Suprapubic skin (tissue), 4 donors: ENCODE measurements at places on chromosomes 5 and 9. TPM values are rescaled to one million over a fixed set of nuclear protein-coding genes. Genes with fewer than 3 reads are reported as not detected.
A peak's percentile ranks its signal among the peaks of the same experiment; 100 is the strongest.

Gene EFNA5
- total RNA-seq, result 36.1 TPM

Gene SPATA31E1
- total RNA-seq, result not detected

Gene PHYHD1
- 73.5 TPM for total RNA-seq

Gene CRHBP
- total RNA-seq, result not detected

Gene C9
- not detected for total RNA-seq

Gene MARVELD2
- 27.3 TPM for total RNA-seq

Gene SPATA31C1
- not detected for total RNA-seq

Gene SLC4A9
- total RNA-seq, result not detected

Gene ANKRD18A
- 3.1 TPM for total RNA-seq

Gene PCDHA4
- total RNA-seq, result 0.62 TPM

- no peak for DNase-seq
Observed at GRCh38 chr5:109487753-109488420, 78.1 kb upstream of the PJA2 start.

- no peak for DNase-seq
Observed at GRCh38 chr9:120892748-120893610, 16.0 kb upstream of the PHF19 start.

DNA sequence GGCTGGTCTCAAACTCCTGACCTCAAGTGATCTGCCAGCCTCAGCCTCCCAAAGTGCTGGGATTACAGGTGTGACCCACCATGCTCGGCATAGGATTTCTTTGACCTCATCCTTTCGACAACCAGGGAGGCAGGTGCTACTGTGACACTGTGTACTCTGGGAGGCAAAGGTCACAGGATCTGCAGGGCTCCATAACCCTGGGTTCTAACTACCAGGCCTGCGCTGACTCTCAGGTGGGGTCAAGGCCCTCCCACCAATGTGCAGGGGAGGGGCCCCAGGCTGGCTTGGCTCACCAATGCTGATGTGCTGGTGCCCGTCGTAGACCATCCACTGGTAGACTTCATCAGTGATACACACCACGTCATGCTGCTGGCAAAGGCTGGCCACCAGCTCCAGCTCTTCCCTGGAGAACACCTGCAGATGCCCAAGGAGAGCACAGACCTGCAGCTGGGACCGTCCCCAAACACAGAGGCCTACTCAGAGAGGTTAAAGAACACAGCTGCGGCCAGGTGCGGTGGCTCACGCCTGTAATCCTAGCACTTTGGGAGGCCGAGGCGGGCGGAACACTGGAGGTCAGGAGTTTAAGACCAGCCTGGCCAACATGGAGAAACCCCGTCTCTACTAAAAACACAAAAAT, 7.0 kb upstream of the SPOUT1 start:
- no peak for DNase-seq

- DNase-seq, result peak; percentile 95
Observed at GRCh38 chr9:131349881-131350563, 43.9 kb upstream of the PRRC2B start.

GRCh38 chr9:120532891-120533290, 47.1 kb downstream of the CDK5RAP2 start:
- no peak for DNase-seq

DNA sequence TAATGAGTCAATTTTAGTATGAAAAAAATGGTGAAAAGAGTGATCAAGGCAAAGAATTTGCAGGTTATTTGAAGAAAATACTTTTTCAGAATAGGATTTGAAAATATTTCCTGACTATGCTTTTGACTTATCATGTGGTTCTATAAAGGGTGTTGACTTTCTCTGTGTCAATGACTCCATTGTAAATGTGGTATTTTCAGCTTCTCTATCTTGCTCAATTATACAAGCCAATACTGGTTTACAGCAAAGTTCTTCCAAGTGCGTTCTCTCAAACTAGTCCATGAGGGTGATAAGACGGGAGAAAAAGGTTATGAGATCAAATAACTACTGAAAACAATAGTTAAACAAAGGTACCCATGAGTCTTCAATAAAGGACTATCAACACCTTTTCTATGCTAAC, 21.7 kb downstream of the IL33 start:
- DNase-seq, result no peak

- no peak for DNase-seq
Observed at GRCh38 chr5:6700074-6700684, 13.1 kb upstream of the TENT4A start.

GRCh38 chr9:107337676-107338590, 54.9 kb downstream of the RAD23B start:
- no peak for DNase-seq

GRCh38 chr9:2700909-2701550, 16.3 kb upstream of the KCNV2 start:
- no peak for DNase-seq

DNA sequence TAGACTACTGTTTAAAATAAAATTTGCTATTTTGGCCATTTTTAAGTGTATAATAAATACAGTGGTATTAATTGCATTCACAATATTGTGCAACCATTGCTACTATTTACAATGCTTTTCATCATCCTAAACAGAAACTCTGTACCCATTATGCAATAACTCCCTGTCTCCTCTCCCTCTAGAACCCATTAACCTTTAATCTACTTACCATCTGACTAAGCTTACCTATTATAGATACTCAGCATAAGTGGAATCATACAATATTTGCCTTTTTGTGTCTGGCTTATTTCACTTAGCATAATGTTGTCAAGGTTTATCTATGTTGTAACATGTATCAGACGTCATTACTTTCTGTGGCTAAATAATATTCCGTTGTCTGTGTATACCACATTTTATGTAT, 25.9 kb downstream of the CD14 start:
- DNase-seq, result no peak

GRCh38 chr5:124905256-124906130, 159.1 kb upstream of the ZNF608 start:
- no peak for DNase-seq

DNA sequence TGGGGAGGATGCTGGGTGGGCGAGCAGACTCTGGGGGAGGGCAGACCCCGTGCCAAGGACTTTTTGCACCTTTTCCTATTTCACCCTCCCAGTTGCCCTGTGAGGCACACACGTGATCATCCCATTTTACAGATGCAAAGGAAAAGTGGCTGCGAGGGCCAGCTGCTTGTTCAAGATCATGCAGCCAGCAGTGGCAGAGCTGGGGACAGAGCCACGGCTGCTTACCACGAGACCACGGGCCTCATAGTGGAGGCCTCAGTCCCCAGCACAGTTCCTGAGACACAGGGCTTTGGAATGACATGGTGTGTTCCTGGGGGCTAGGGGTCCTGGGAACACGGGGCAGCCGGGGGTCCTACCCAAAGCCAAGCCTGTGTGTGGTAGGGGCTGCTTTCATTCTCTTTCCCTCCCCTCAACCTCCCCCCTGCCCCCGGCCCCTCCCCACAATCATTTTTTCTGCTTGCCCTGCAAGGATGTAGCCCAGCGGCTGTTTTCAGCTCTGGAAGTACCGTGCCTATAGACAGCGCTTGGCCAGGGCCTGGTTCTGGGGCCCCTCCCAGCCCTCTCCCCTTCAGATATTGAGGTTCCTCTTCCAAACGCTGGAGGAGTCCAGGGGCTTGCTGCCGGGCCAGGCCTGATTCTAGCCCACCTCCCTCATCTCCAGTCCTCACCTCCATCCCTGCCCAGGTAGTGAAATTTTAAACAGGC, 58.5 kb upstream of the IER5L start:
- no peak for DNase-seq

DNA sequence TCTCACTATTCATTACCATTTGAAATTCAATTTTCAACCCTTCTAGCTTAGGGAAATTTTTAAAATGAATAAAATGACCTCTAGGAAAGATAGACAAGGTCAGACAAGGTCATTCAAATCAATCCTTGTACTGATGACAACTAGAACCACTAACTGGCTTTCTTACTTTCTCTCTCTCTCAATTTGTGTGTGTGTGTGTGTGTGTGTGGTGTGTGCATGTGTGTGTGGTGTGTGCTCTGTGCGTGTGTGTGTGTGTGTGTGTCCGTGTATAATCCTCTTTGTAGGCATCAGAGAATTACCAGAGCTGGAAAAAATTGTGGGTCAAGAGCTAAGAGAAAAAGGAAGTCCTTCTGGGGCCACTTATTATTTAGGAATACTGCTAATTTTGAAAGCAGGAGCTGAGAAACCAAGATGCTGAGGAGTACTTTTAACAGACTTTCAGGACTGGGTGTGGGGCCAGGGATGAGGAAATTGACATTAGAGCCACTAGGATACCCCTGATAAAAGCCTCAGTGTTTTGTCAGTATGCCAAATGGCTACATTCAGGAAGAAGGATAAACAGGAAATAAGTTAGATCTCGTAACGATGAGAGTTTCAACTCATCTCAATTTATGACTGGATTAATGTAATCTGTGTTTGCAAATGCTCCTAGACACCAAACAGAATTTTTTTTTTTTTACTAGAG, 723.3 kb downstream of the CETN3 start:
- no peak for DNase-seq

DNA sequence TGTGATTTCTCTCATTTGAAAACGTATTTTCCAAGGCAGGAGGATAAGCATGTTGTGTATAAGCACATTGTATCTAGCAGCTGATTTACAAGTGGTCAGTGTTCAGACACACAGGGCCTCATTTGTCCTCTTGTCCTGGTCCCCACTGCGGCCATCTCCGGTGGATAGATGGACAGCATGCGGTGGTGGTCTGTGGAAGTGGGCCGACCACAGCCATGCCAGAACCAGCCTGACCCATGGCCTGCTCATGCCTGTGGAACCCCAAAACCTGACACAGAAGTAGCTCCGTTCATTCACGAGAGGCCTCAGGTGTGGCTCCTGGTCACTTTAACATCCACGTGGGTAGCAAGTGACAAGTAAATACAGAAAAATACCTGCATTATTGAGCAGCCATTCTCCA, 14.6 kb downstream of the IRX2 start:
- DNase-seq, result no peak

- no peak for DNase-seq
Observed at GRCh38 chr5:154165886-154166285, 24.6 kb upstream of the GALNT10 start.

DNA sequence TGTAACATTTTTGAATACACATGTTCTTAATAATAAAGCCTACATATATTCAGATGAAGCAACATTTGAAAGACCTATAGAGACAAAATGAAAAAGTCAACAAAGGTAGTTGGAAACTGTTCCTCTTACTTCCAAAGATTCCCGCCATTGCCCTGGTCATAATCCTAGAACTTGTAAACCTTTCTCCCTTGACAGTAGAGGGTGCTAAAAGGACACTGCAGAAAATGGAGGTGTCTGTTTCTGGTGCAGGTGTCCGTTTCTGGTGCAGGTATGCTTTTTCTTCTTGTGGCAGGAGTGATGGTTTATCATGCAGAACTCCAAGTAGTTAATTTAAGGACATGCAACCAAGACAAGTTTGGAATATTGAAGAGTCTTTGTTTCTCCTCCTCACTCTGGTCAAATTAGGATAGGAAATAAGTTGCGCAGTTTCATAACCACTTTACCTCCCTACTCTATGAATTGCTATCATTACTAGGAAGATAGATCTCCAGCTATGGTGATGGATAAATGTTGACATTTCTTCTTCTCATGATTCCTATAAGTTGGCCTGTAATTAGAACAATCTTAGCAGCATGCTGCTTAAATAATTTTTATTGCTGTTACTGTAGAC, 56.0 kb upstream of the FAM174A start:
- DNase-seq, result no peak

DNA sequence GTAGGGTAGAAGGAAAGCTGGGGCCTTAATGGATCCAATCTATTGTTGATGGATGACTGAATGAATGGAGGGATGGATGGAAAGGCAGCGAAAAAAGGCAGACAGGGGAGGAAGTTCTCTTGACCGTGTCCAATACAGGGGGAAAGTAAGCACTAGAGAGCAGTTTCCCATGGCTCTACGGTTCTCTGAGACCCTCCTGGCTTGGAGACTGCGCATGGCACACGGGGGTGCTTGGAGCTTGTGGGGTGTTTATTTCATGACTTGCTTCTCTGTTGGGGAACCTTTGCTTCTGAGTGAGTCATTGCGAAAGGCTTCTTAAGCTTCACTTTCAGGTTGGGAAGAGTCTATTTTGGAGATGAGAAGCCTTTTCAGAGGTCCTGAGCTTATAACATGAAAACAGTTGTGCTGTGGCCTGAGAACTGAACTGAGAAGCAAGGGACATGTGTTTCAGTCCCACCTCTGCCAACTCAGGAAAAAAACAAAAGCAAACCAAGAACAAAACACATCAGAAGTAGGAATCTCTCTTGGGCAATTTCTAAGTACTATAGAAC, 12.8 kb upstream of the TEX48 start:
- DNase-seq, result no peak

DNA sequence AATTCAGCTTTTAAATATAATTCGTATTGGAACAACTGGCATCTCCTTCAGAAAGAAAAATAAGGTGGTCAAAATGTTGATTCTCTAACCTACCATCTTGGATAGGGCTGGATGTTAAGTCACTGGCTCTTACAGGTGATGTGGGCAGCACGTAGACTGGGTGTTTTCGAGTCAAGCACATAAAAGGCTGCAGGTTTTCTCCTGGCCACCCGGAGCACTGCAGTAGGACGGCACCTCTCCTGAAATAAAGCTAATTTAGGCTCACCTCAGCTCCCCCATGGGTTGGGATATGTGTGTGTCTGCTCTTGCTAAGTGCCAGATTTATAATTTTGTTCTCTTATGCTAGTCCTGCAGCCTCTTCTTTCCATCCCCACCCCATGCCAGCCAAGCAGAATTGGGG, 80.3 kb downstream of the IQGAP2 start:
- DNase-seq, result no peak

GRCh38 chr9:109264877-109265587, 55.8 kb downstream of the EPB41L4B start:
- no peak for DNase-seq

- no peak for DNase-seq
Observed at GRCh38 chr5:94983861-94984535, 300.9 kb downstream of the MCTP1 start.

GRCh38 chr5:74321326-74321725, 319.2 kb downstream of the ENC1 start:
- no peak for DNase-seq

- no peak for DNase-seq
Observed at GRCh38 chr5:57184322-57184721, 10.5 kb downstream of the GPBP1 start.

DNA sequence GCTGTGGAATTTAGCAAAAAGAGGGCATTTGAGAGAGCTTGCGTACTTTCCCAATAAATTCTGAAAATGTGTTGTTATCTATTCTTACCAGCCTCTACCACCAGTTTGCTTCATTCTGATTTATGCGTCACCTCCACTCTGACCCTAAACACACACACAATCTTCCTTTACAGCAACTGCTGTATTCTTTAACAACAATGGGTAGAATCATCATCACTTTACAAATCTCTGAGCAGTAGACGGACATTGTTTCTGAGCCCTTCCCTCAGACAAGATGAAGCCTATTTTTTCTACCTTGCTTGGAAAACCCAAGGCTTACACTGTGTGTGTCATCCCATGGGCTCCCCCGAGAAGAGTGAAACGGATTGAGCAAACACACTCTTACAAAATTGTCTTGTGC, 83.1 kb upstream of the RASA1 start:
- DNase-seq, result no peak

DNA sequence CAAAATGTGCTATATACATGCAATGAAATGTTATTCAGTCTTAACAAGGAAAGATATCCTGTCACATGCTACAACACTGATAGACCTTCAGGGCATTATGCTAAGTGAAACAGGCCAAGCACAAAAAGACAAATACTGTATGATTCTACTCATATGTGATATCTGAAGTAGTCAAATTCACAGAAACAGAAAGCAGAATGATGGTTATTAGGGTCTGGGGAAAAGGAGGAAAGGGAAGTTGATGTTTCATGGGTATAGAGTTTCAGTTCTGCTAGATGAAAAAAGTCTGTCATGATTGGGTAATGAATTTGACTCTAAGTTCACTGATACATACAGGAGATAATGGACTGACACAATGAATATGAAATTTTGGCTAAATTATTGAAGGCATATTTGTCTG, 11.2 kb upstream of the RIC1 start:
- DNase-seq, result no peak

GRCh38 chr5:181173420-181174342, 26.3 kb downstream of the OR2V2 start:
- DNase-seq, result no peak
